ENCODE measurements at places on chromosomes 11 and 22.

DNA sequence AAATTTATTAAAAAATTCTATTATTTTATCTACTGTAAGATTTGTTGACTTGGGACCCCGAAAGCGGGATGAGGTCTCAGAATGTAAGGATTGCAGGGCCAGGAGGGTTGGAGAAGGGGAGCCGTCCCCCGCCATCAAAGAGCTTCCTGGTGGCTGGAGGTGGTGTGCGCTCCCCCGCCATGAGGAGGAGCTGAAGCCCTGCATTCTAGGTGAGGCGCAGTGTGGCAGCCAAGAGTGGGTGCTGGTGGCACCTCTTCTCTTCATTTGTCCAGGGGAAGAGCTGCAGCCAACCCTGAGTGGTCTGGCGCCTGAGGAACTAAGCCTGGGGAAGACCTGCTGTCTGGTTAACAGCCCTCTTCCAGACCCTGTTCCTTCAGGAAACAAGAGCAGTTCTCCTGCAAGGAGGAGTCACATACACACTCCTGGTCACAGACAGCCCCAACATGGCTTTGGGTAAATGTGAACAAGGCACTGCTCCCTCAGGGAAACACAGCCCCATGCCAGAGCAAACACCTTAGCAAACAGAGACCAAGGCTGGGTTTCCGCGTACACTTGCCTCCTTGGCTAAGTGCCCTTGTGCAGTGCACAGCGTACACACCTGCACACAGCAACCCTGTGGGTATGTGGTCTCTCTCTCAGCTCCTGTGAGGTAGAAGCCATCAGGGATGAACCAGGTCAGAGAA, 17.3 kb downstream of the RTN4RL2 start:
- no peak for DNase-seq

DNA sequence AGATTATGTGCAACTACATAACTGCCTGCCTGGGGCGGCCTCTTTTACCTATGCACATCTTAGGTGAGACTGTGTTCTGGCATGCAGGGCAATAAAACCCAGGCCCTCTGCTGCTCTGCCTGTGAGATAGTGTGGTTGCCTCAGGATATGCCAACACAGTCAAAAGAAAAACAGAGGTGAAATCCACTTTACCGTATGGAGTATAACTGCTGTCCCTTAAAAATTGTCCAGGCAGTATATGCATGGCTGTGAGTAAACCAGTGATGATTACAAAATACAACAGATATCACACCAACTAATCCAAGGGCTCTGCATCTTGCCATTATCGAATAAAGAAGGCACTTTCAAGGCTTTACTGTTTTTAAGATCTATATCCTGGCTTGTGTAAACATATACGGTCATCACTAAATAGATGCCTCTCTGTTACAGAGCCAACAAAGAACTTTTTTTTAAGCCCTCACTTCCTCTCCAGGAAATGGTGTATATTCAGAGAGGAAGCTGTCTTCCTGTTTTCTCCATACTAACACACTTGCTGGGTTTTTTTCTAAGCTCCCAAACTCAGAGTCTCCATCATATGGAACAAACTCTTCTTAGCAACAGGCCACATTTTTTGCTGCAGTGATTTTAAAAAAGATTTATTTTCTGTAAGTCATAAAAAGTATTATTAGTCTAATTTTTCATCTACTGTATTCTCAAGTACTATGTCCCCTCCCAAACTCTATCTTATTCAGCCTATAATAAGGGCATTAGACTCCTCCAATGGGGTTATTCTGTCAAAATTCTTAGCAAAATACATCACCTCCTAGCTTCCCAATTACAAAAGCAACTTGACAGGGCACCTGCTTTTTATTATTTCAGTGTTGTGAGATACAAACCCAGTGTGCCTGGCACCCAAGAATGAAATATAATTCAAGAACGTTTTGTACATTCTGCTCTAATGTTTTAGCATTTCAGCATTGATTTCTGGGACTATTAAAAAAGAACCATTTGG, 135.2 kb downstream of the MAML2 start:
- no peak for DNase-seq

DNA sequence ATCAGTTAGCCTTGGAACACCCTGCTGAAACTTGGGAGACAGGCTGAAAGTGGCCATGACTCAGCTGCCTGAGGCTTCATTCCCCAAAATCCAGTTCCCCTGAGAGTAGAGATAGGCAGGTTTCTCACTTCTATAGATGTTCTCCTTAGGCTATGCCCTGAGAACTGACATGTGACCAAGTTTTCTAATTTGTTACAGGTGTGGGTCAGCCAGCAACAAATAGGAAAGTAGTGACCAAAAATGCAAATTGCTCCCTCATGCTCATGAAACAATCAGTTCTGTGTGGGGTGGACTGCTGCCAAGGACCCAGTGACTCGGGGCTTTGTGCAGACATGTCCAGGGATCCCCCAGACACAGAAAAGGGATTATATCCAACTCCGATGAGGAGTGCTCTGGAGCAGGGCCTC, 7.3 kb upstream of the CCDC15 start:
- DNase-seq: no peak

- DNase-seq: no peak
These were observed 34.5 kb upstream of the PDGFB start for GRCh38 chr22:39279170-39279850.

- DNase-seq: no peak
These were observed 17.2 kb upstream of the UVRAG start for GRCh38 chr11:75797792-75798191.

GRCh38 chr11:32326522-32326921, 108.8 kb downstream of the WT1 start:
- DNase-seq: no peak

DNA sequence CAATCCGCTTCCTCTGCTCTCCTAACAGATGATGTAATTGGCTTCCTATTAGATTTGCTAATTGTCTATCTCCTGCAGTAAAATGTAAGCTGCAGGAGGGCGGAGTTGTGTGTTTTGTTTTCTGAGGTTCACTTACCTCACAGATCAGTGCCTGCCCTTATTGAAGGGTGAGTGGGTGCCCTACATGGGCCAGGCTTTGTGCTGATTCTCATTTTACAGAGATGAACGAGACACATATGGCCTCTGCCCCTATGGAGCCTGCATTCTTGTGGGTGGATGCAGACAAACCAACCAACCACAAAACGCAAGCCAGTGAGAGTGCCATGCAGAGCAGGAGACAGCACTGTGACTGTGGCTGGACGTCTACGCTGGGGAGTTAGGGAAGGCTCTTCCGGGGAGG, 9.9 kb downstream of the TESMIN start:
- DNase-seq: no peak

Measured in stimulated activated CD8-positive, alpha-beta memory T cell treated with anti-CD3 and anti-CD28 coated beads, Interleukin-4, amount 100 ng/mL, for 1 hour (primary cell).